ENCODE measurements at places on chromosomes 2 and 18. TPM values are rescaled to one million over a fixed set of nuclear protein-coding genes. Genes with fewer than 3 reads are reported as not detected.

DNA sequence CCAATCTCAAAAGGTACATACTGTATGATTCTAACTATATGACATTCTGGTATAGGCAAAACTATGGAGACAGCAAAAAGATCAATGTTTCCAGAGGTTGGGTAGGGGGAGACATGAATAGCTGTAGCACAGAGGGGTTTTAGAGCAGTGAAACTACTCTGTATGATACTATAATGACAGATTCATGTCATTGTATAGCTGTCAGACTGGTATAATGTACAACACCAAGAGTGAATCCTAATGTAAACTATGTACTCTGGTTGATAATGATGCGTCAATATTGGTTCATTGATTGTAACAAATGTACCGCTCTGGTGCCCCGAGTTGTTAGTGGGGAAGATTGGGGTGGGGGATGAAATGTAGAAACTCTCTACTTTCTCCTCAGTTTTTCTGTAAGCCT lies 172.4 kb upstream of the SPOPL start:
- no peak for DNase-seq

GRCh38 chr2:7905756-7906155 lies 776.1 kb upstream of the ID2 start:
- no peak for DNase-seq

Gene TLX2
- 0.63 TPM for total RNA-seq

DNA sequence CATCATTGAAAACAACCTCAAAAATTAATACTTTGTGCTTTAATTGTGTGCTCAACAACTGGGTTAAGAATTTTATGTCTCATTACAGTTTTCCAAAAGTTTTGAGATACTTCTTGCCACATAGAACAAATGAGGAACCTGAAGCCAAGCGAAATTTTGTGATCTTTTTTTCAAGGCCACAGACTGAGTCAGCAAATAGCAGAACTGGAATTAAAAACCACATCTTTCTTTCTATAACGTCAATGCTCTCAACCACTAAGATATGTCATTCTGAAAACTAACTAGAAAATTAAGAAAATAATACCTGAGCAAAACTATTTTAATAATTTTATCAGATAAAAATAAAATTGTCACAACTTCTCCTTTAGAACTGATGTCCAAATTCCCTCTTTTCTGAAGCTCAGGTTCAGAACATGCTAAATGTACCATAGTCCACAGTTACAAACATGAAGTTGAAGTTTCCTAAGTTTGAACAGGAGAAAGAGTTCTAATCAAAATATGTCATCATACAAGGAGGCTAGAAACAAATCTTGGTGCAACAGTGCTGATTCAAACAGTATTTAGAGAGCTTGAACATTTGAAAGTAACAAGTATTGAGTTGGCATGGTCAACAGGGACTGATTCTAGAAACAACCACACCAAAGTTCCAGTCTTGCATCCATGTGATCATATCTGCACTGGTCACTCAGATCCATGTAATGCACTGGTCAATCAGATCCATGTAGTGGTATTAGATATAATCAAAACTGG lies 27.6 kb upstream of the CALCRL start:
- no peak for DNase-seq

Gene SCYGR8
- not detected for total RNA-seq

DNA sequence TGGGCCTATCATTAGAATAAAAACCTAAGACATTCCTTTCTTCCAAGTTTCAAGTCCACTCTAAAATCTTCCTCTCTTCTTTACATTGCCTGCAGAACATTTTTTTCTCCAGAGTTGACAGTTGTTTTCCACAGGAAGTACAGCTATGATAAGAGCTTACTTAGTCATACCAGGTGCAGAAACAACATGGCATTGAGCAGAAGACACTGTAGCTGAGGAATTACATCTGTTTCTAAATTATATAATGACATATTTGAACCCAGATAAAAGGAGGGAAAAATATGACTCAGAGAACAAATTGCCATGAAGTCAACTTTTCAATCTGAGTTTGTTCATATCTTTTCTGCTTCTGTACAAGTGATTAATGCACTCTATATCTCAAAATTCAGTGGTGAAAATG lies 30.2 kb downstream of the CMPK2 start:
- no peak for DNase-seq

GRCh38 chr18:78733762-78734613 lies 245.6 kb upstream of the SALL3 start:
- no peak for DNase-seq

GRCh38 chr2:189580241-189580651 lies 340 bp downstream of the SLC40A1 start:
- DNase-seq, result no peak

Gene AUP1
- 57.7 TPM for total RNA-seq

DNA sequence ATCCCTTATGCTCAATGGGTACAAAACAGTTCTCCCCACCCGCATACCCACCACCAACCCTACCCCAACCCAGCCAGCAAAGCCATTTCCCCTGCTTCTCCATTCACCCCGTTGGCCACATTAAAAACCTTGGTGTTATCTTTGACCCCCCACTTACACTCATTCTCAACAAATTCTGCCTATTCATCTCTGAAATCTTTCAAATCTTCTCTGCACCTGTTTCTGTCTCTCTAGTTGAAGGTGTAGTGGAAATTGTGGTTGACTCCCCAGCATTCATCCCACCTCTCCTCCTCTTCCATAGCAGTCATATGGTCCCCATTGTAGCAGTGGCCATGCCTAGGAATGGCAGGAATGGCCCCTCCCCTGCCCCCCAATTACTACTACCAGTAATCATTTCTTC lies 20.5 kb upstream of the TET3 start:
- DNase-seq, result no peak

DNA sequence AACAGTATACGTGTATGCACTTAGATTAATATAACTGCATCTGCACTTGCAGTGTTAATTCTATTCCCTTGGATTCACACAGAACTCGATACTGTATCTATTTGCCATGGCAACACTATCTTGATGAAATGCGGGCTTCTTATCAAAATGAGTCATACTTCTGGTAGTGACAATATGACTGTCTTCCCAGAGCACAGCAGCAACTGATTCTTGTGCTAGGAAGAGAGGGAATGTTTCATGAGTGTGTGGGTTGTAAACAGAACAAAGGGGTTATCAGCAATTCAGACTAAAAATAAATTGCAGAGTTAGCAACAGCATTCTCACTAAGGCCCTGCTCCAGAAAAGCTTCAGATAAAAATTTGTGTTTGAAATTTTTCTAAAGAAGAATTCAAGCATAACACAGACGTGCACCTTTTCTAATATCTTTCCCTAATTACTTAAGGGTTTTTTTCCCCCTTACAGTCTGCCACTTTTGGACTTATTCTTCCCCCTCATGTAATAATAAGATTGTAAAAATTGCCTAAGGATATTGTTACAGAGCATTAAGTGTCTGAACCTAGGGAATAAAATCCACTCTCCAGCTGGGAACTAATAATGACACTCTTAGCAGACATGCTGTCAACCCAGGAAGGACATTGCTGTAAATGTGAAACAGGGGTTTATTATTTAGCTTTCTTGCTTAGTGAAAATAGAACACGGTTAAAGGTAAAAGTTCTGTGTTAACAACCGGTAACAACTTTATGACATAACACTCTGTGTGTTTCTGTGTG lies 99.9 kb upstream of the SLC38A11 start:
- DNase-seq, result peak; percentile 2

DNA sequence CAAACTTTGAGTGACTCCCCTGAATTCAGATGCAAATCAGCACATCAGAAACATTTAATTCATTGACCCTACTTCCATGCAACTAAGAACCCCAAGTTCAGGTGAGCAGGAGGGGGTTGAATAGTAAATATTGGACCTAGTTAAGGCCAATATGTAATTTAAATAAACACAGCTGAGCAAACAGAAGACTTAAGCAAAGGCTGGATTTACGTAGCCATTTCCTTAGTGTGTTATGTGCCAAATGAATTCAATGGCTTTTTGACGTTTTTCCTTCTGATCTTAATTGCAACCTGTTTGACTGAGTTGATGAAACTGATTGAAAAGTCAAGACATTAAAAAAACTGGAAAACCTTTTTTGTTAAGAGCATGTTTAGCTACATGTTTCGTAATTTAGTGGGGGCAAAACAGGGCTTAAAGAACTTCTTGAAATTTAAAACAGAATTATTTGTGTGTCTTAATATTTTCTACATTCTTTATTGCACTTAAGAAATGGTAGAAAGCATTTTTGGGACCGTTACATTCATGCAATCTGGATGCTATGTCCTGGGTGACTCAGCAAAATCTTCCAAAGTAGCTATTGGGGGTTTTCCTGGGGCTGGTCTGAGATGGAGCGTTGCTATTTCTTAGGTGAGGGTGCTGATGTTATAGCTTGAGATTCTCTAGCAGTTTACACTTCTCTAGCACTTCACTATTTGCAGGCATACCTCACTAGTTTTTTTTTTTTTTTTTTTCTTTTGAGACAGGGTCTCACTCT lies 25.5 kb upstream of the KCNE4 start:
- DNase-seq, result no peak

DNA sequence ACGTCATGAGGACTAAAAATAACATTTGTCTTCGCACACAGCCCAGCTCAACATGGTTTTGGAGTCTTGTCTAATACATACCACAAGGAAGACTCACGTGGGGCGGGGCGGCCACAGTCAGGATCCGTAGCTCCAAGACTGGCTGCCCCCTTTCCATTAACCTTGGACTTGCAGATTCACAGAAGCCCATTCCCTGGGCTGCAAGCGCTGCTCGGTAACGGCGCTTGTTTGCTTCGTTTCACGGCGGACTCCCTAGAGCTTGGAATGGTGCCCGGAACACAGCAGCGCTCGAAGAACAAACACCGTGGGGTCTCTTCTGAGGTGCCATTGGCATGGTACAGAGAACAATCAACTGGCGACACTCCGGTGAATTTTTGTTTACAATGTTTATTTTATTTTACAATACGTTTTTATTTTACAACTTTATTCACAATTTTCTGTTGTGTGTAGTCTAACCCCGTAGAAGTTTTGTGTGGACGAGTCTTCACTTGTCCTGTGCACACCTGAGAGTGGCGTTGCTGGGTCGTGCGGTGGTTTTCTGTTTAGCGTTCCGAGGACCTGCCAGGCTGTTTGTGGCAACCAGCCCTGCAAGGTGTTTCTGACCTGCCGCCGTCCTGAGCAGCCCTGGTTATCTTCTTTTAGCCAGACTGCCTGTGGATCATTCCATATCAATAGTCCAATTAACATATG lies 126.5 kb downstream of the GALR1 start:
- no peak for DNase-seq

DNA sequence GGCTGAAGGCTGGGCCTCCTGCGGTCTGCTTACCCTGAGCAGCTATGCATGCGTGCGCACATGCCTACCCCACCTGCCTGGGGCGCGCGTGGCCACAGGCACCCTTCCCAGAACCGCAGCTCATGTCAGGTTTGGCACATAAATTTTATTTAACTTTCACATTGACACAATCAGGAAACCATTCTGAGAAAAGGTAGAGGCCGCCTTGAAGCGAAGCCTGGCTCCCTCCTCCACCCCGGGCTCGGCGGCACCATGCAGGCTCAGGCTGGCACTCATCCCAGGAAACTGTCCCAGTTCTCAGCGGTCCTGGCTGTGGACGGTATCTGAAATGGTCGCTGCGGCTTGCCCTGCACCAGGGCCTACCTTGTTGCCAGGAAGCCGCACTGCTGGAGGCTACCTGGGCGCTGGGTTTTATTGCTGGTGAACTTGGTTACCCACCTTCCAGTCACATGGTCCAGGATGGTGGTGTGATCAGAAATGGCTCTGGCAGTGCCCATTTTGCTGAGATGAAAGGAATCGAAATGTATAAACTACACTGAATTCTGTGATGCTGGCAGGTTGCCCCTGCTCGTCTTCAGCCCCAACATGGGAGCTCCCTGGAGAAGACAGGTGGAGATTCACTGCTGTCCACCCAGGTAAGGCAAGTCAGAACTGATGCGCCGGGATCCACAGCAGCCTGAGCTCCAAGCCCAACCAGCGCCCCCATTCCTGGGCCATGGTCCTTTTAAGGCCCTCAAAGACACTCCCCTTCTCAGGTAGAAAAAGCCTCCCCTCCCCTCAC lies 25.5 kb downstream of the CHST10 start:
- DNase-seq, result no peak

Gene DES
- 1,909 TPM for total RNA-seq

- no peak for DNase-seq
Measured at GRCh38 chr2:106863387-106863786, 22.6 kb downstream of the ST6GAL2 start.

DNA sequence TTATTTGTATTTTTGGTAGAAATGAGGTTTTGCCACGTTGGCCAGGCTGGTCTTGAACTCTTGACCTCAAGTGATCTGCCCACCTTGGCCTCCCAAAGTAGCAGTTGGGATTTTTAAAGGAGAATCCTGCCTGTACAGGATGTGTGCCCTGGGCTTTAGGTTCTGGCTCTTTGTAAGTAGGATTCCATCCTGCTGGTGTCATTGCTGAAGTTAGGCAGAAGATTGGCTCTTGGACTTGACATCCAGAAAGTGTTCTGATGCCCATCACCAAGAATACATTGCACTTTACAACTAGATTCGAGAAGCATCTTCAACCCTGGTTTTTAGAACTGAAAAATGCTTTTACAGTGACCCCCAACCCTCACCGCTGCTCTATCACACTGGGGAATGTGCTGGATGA lies 4.4 kb upstream of the TWIST2 start:
- no peak for DNase-seq

Gene CHPF
- 56.9 TPM for total RNA-seq

Gene KATNAL2
- 4.4 TPM for total RNA-seq

DNA sequence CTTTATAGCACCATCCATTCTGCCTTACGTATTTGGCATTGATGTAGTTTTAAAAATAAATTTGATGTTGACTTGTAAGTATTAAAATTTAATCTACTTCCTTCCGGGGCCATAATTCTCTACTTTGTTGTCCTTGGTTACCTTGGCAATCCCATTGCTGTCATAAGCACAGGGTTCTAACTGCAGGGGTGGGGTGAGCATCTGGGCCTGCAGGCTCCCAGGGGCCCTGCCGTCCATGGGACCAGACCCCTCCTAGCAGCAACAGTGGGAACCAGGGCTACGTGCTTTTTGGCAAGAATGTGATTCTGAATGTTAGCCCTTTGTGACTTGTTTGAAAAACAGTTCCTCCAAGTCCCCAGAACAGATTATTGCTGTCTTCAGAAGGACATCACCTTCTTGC lies 4.9 kb downstream of the ASAP2 start:
- no peak for DNase-seq

DNA sequence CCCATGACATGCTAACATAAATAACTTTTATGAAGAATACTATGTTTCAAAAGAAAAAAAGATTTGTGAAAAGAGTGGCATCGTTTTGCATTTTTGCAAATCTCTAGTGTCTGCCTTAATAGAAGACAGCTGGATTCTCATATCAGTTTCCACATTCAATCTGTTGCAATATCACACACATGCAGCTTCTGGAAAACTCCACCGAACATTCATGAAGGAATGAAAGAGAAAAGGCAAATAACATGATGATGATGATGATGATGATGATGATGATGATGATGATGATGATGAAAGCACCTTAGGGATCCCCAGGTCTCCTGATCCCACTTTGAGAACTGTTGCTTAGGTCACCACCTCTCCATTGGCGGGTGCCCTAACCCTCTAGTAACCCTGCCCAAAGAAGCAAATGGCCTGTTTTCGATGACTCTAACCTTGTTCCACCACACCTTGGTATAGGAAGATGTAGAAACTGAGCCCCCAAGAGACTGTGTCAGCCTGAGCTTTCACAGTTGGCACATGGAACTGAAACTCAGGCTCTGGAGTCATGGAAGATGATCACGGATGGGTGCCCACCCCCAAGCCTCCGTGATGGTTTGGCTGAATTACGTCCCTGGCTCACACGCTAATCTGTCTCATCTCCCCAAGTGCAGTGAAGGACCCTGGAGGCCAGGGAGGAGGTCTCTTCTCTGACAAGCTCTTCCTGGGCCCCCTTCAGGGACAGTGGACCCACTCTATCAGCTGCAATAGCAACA lies 80.1 kb upstream of the SMAD7 start:
- DNase-seq, result no peak

All from urinary bladder (tissue), 4 donors.